ENCODE measurements at places on chromosomes 16 and 17.

- DNase-seq = no peak
Measured at GRCh38 chr17:10058921-10059683, 139.3 kb downstream of the GAS7 start.

- DNase-seq = no peak
Measured at GRCh38 chr17:8672326-8672725, 41.8 kb upstream of the MYH10 start.

DNA sequence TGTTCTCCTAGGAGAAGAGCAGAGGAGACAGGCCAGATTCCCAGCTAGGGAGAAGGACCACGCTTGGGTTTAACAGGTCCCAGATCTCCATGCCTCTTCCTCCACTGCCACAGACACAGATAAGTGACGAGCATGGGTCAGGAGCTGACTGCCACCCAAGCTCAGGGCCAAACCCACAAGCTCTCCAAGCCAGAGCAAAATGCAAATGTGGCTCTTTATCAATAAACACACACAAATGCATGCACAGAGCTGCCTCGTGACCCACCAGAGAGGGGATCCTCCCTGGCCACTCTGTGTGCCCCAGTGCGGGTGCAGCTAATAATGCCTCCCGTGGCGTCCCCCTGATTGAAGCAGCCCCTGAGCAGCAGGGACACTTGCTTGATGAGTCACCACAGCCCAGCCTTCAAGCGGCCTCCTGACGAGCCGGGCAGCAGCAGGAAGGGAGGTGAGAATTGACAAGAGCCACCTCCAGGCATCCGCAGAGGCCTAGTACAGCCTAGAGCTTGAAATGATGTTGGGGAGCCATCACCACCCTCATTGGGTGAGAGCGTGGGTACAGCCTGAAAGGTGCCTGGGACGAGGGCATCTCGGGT, 143.9 kb downstream of the CCDC182 start:
- no peak for DNase-seq

- DNase-seq = no peak
Measured at GRCh38 chr17:45809499-45809898, 25.4 kb downstream of the CRHR1 start.

GRCh38 chr17:72569148-72569946, 448.5 kb downstream of the SOX9 start:
- DNase-seq = no peak

DNA sequence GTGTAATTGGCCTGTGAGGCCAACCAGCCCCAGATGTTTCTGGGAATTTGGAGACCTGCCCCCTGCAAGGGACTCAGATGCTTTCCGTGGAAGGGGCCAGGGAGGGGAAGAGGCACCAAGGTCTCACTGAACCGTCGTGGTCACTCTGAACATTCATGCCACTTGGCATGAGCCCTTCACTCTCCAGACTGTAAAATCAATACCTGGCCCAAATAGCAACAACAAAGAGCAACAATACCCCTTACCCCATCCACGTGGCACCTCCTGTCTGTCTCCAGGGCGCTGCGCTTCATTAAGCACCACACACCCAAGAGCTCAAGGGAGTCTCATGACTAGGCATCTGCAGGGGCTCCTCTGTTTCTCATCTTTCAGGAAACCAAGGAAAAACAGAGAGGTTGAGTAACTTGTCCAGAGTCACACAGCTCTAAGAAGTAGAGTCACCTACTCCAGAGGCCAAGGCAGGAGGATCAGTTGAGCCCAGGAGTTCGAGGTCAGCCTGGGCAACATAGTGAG, 52.8 kb downstream of the SOCS1 start:
- DNase-seq = no peak

DNA sequence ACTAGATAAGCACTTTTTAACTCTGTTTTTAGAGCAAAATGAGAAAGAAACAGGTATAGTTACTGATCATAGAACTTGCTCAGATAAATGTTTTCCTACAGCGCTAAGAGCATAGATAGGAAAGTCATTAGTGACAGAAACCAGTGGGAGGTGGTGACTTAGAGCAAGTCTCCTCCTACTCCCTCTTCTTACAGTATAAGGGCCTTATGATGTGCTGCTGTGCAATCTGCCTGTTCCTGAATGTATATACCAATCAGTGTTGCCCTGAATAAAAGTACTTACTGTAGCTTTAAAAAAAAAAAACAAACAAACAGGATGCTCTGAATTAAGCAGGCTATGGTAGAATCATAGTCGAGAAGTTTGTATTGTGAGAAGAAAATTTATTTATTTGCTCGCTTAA, 23.3 kb upstream of the RASL10B start:
- no peak for DNase-seq
